ENCODE measurements at places on chromosomes 13 and 19.

GRCh38 chr13:110445183-110445582, 116.3 kb downstream of the RAB20 start:
- no peak for DNase-seq

GRCh38 chr13:74645586-74645985, 511.4 kb upstream of the KLF12 start:
- DNase-seq, result no peak

- no peak for DNase-seq
These were observed 1556.0 kb downstream of the EFNB2 start for GRCh38 chr13:104979281-104980030.

- no peak for DNase-seq
These were observed 285.8 kb upstream of the PCDH9 start for GRCh38 chr13:67515895-67516294.

DNA sequence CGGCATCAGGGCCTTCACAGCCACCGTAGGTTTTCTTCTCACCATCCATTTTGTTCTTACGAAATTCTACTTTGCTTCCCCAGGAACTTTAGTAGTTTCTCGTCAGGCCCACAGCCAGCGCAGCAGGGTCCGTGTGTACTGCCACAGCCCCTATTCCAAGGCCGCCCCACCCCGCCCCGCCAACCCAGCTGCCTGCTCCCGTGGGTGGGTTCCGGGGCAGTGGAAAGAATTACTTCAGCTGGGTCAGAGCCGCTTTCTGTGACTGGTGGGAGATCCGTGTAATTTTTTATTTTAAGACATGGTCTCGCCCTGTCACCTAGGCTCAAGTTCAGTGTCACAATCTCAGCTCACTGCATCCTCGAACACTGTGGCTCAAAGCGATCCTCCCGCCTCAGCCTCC, 4.2 kb downstream of the OR7D2 start:
- DNase-seq, result no peak
